Caki2 (cell line): ENCODE measurements at places on chromosomes 3 and 15.

DNA sequence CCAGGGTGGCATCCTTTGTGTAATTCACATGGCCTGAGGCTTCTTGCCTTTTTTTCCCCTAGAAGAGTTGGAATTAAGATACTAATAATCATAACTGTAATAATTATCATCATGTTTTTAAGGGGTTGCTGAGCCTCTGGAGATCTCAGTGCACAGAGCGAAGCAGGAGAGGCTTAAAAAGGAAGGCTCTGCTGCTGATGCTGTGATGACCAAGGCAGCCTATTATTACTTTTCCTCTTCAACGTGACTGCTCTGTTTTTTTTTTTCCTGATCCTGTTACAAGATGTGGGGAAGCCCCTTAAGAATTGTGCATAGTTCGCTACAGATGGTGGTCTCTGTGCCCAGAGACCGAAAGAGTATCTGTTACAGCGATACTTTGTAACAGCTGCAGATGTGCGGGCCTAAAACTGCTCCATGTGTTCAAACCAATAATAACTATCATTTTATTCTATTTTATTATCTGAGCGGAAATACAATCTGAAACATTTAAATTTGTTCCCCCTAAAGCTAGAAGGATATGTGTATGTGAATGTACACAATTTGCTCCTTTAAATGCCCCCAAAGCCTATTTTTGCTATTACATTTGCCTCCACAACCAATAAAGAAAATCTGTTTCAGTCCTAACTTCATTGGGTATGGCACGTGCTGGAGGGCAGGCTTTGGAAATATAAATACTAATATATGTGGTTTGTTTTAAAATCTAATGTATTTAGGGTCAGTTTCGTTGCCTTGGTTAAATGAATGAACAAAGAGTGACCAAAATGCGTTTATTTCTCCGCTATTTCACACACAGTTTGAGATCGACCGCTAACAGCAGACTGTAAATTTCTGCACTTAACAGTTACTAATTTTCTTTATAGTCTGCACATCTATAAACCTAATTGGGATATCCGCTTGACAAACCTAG is 4.6 kb downstream of the SHOX2 start:
- no peak for DNase-seq

GRCh38 chr3:109432833-109433232 is 95.5 kb upstream of the DPPA4 start:
- no peak for DNase-seq

- no peak for DNase-seq
Observed at GRCh38 chr3:43699864-43700263, 9.1 kb downstream of the ABHD5 start.

DNA sequence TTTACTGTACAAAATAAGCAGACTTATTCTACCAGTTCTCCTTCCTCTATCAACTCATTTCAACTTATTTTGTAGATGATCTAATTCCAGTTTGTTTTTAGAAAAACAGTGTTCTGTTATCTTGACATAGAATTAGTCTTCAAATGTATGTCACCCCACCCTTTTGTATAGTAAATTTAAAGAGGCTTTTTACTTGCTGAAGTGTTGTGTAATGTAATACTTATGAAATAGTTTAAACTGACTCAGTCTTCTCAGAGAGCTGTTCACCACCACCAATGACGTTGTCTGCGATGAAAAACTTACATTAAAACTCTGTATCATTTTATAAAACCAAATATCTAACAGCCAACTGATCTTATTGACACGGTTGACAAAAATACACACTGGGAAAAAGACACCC is 82.9 kb downstream of the RAP2B start:
- DNase-seq = no peak

DNA sequence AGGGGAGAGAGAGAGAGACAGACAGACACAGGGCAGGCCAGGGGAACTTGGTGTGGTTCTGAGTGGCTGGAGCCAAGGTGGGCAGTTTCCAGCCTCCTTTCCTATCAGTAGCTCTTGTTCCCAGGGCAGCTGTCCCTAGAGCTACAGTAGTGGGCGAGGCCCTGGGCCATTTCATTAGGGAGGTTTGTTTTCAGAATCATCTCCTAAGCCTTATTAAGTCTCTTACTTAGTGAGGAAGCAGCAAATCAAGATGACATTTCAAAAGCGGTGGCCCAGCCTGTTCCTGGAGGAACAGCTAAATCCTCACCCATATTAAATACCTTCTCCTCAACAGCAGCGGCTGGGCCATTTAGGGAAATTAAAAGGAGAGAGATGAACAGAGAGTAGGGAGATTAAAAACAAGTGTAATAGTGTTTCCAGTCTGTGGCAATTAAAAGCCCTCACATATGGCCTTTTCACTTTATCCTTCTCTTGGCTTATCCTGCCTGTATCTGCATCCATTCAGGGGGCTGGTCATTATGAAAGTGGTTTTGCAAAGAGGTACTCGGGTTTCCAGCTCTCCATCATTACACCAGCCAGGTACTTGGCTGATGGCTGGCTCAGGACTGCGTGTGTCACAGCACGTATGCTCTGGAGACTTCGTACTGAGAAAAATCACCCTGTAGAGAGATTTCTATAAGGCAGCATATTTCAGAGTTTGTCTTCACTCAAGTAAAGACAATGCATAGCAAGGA is 91.9 kb upstream of the PRR23C start:
- no peak for DNase-seq

DNA sequence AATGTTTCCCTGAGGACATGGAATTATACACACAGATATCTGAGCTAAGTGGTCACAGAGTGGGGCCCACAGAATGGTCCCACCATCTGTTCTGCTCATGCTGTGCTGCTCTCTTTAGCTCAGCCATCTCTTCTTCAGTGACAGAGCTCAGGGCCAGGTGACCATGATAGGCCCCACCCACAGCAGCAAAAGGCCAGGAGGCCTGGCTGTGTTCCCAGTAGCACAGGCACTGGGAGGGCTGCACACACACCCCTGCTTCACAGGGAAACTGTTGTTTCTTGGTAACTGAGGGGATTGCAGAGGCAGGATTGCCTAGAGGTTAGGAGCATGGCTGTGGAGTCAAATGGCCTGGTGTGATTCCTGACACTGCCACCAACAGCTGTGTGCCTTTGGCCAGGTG is 4.8 kb upstream of the FBXW12 start:
- DNase-seq = no peak

GRCh38 chr3:42225486-42226363 is 40.3 kb downstream of the CCK start:
- no peak for DNase-seq

DNA sequence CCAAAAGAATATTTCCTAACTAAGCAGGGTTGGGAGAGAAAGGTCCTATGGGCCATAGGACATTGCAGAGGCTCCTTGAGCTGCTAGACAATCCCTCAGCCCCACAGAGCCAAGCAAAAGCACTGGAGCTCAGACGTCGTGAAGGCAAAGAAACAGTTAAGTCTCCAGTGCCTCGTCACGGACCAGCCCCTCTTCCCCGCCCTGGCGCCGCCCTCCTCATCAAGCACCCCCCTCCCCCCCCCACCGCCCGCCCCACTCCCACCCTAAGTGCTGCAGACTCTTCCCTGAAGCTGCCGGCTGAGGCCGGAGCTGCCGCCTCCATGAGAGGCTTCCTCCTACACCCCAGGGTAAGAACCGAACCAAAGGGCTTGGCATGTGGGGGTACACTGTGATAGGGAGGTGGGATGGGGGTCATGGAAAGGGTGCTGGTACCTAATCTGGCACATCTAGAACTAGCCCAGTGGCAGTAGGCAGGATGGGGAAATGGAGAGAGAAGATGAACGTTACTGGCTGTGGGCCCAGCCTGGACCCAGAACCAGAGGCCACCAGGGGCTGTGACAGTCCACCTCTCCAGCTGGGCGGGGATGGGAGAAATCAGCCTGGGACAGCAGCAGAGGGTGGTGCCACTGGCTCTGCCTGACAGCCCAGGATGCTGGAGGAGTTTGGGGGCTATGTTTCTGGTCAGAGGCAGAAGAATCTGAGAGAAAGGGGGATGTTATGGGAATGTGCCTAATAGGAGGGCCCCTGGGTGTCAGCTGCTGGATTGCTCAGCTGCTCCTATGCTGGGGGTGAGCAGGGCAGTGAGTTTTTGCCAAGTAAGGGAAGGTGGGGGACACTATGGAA is at the start of gene MAP1A:
TSS of gene MAP1A (plus strand) at position 255 of the 843 bp plus-strand sequence. CDS start 3,866 bp downstream, outside the sequence.
- no peak for DNase-seq
